ENCODE measurements at places on chromosomes 12 and 14.

GRCh38 chr14:41498959-41499358 is 107.7 kb upstream of the LRFN5 start:
- DNase-seq: no peak

DNA sequence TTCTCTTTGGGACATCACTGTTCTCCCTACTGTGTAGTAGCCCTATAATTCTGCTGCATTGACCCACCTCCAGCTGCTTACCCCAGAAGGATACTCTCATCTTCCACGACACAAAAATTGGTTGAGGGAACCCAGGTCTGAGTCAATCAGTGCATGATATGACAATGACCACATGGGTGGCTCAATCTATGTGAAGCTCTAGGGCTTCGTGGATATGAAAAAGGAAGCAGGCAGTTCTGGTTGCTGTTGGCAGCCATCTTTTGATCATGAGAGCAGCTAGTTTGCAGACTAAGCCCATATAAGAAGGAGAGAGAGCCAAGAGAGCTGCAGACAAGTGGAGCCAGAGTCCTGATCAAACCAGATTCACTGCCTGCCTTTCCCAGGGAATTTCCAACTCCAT is 57.9 kb downstream of the AVPR1A start:
- no peak for DNase-seq

GRCh38 chr12:118103201-118103600 is 610 bp downstream of the VSIG10 start:
- no peak for DNase-seq

DNA sequence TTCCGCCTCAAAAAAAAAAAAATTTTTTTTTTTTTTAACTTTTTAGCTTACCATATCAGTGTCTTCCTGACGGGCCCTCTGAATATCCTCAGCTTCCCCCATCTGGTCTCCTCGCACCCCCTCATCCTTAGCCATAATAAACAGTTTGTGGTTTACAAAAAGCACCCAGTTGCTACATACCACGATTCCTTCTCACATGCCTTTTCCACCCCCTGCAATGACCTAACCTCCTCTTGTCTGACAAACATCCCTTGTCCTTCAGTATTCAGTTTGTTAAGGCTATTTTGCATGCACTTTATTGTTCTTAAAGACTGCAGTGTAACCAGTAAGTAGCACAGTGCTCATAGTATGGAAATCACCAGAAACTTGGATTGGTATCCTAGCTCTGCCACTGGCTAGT is 88.5 kb downstream of the PPM1H start:
- no peak for DNase-seq

DNA sequence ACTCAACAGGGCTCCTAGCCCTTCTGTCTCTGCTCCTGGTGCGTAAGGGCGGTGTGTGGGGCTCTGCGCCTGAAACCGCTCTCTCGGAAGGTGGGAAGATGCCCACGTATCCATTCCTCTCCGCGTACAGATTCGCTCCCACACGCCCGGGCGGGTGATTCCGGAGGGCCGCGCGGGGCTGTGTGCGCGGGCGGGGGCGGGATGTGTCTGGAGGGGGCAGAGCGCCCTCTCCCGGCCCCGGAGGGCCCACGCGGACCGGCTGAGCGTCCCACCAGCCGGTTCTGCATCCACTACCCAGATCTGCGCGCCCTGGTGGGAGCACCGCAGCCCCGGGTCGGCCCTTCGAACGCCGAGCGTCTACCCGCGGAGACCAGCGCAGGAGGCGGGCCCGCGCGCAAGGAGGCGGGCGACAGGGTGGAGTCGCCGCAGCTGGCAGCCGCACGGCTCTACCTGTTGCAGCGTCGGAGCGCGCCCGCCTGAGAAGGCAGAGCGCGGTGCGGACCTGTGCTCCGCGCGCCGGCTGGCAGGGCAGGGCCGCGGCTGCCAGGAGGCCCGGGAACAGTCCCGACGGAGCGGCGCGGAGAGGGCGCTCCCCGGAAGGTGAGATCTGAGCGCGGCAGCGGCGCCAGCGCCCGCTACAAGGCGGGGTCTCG is 1.4 kb upstream of the KCNK13 start:
- peak; percentile 10 for DNase-seq

- no peak for DNase-seq
These were observed 25.3 kb downstream of the TXNDC16 start for GRCh38 chr14:52527052-52527451.

GRCh38 chr12:27345376-27345775 is 12.7 kb downstream of the BMAL2 start:
- DNase-seq: no peak

DNA sequence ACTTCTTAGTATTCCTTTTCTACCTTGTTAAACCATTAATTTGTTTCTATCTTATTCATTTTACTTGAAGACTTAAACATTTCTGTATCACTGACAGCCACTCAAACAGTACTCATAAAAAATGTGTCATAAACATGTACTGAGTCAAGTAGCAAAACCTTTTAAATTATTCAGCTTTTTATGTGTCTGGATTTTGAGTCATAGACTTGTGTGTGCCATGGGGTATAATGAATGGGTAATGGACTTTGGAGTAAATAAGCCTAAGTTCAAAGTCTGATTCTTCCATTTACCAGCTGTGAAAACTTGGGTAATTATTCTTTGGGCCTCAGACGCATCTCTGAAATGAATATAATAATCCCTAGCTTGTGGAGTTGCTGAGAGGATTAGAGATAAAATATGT is 199.0 kb downstream of the RAD51B start:
- no peak for DNase-seq

DNA sequence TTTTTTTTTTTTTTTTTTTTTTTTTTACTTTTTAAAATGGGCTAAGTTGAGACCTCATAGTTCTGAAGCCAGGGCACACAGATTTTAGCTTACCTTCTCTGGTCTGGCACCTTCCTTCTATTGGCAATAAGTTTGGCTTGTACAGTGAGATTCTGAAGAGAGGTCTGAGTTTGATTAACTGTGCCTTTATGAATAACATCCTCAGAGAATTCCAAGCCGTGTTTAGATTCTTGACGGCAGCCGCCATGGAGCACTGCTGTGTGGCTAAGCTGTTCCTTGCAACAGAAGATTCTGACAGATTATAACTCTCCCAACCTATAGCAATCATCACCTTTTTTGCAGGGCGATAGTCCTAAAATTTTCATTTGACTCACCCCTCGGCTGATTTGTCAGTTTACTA is 354.9 kb upstream of the FAR2 start:
- no peak for DNase-seq

DNA sequence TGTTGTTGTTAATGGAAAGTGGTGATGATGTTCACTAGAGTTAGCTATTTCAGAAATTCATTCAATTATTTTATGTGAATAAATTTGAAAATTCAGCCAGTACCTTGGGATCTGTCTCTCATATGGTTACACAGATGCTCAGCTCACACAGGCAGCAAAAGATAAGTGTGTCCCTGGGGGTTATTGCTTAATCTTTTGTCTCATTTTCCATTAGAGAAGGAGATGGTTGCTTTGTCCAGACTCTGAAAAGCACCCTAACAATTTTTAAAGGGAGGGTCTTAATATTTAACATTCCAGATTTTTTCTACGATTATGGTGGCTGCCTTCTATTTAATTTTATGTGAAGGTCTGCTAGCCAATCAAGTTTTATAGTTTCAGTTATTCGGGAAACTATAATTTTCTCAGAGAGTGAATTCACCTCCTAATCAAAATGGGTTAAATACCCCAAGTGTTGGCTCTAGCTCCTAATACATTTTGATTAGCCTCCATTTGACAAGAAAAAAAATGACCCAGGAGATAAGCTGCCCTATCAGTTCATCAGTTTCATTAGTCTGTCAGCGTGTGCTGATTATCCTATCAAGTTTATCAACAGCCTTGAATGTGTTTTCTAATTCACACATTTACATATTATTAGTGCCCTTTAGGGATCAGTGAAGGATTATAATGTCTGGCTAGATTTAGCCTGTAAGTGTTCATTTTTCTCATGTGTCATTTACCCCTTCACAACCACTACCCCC is 282.1 kb downstream of the TMTC2 start:
- DNase-seq: no peak

DNA sequence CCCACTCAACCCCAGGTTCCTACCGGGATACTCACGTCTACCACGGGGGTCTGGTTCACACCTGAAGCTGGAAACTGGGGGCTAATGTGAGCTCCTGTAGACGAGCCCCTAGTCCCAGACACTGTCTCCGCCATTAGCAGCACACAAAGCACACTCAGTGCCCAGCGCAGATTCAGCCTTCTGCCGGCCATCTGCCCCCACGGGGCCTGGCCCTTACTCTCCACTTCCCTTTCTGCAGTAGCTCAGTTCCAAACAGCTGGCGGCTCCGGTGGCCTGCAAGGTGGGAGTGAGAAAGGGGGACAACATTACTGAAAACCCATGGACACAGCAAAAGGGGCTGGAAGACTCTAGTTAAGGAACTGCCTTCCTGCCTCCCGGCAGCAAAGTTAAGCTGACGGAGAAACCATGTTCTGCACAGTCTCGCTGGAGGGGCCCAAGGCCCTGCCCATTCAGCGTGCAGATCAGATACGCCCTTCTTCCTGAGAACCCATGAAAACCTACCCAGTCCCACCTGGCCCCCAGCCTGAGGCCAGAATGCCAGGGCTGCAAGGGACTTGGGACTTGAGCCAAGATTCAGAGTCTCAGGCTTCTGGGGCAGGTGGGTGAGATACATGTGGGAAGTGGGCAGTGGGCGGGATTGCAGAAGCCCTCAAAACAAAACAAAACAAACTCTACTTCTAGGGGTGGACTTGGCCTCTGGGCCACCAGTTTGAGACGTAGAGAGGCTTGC is 2.1 kb downstream of the SLC8B1 start:
- DNase-seq: no peak

DNA sequence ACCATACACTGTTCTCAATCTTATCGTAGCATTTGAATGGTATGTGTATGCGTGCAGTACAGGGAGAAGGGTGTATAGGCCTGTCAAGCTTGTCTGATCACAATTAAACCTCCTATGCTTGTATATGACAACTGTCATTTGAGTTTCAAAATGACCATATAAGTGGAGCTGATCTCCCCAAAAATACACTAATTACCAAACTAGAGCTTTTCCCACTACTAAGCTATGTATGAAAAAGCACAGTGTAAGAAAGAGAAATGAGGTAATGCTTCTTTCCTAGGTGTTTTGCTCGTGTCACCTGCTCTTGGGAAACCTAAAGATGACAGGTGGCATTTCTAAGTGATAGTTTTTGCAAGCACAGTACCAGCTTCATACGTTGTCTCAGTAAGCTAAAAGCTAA is 1.1 kb upstream of the STK38L start:
- DNase-seq: no peak

GRCh38 chr14:81455390-81455789 is 55.3 kb upstream of the STON2 start:
- DNase-seq: no peak
